Cardiac septum (tissue), 1 donor: ENCODE measurements at places on chromosomes 6 and 20. TPM values are rescaled to one million over a fixed set of nuclear protein-coding genes. Genes with fewer than 3 reads are reported as not detected.

Gene TINAG
- 0.70 TPM for total RNA-seq

Gene FAM209A
- not detected for total RNA-seq

Gene WFDC12
- total RNA-seq: not detected

Gene BNIP5
- not detected for total RNA-seq

Gene BMP6
- total RNA-seq: 2.9 TPM

Gene CSTF1
- total RNA-seq: 15.3 TPM

Gene CST2
- not detected for total RNA-seq

Gene RAD21L1
- not detected for total RNA-seq

Gene ARHGAP18
- 3.5 TPM for total RNA-seq

Gene IL17F
- not detected for total RNA-seq

Gene VNN1
- 0.30 TPM for total RNA-seq

Gene EPHA7
- 6.2 TPM for total RNA-seq

Gene NCOA6
- 18.5 TPM for total RNA-seq

Gene CCN2
- 76.5 TPM for total RNA-seq

Gene PNPLA1
- total RNA-seq: not detected
